Fibroblast of skin of right biceps (primary cell): ENCODE measurements at places on chromosomes 12 and 14.
A peak's percentile ranks its signal among the peaks of the same experiment; 100 is the strongest.

GRCh38 chr14:68159701-68160633 is 340.4 kb downstream of the RAD51B start:
- no peak for DNase-seq

DNA sequence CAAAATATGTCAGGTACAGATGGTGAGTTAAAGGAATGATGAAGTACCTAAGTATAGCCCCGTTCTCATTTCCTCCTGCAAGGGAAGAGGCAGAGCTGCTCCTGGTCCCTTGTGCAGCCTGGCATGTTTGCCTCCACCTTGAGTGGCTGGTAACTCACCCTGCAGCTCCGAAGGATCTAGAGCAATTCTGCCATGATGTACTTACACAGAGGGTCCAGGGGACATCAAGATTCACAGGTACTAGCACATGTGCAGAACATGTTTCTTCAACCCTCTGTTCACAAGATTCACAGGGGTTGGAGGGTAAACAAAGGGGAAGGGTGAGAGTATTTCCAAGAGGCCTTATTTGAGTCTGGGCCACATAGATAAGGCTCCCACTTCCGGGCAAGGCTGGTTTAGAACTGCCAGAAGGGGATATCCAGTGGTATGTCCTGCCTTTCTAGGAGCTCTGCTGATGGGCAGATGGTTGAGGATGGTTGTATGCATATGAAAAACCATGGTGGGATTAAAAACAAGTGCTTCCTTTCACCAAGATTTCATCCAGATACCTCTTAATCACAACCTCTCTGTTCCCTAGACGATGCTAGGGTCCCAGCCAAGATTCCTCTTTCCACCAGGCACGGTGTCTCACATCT is 7.7 kb downstream of the DCTN2 start:
- DNase-seq, result no peak

DNA sequence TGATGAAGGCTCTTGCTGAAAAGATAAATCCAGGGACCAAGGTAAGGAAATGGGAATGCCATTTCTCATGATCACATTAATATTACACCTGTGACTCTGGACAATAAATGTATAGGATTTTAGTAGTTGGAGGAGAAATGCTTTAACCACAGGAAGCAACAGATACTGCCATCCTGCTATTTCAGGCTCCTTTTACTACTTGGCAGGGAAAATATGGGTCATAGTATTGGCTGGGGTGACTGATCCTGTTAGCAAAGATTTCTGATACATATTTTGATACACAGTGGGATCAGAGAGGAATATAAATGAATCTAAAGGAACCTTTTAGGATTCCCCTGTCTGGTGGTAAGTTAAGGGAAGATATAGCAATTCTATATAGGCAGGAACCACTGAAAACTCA is 115.0 kb downstream of the IGF1 start:
- DNase-seq, result no peak

- DNase-seq, result no peak
Measured at GRCh38 chr12:94873734-94874517, 129.6 kb downstream of the NDUFA12 start.

- DNase-seq, result peak; percentile 71
Measured at GRCh38 chr14:74362361-74362915, 14.2 kb downstream of the VRTN start.

DNA sequence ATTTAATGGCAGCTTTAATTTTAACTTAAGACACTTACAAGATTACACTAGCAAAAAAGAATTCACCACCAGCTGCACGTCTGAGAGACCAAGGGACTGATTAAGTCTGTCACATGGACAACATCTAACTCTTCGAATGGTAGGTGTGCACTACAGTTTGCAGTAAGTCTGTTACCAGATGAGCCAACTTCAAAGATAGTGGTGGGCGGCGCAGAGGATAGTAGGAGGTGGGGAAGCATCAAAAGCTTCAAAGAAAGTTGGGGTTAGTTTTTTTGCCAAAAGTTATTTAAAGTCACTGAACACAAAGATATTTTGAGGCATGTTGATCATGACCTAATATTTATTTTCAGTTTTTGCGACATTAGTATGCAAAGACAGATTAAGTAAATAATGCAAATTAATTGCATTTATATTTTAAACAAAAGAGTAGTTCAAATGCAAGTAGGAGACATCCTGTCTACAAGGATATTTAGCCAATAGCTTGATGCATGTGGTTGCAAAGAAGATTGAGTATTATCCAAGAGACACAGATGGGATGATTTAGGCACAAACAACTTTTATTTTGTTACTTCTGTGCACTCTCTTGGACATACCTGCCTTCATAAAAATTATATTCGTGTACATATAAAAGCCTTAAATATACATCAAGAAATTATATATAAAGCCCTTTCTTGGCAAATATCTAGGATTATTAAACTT is 327.7 kb downstream of the BMP4 start:
- DNase-seq, result no peak

DNA sequence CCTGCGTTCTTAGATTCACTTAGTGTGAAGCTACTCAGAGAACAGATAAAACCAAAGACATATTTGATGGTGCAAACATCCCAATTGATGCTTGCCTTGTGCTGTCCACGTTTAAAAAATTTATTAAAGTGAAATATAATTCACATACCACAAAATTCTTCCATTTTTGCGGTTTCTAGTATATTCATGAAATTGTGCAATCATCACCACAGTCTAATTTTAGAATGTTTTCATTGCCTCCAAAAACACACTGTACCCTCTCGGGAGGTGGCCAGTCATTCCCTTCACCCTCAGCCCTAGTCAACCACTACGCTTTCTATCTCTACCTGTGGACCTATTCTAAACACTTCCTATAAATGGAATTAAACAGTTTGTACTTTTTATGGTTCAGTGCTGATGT is 1109.2 kb downstream of the FLRT2 start:
- DNase-seq, result peak; percentile 45

DNA sequence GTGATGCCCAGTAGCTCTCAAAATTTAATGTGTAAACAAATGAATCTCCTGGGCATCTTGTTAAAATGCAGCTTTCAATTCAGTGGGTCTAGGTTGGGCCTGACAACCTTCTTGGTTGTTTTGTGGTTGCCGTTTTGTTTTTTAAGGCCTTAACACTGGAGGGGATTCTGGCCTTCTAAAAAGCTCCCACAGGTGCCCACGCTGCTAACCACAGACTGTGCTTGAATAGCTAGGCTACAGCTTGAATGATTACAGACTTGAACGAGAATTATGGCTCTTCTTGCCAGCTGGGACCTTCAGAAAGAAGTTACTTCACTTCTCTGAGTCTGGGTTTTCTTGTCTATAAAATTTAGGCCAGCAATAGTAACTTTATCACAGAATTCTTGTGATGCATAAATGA is 1.3 kb upstream of the FLVCR2 start:
- DNase-seq, result no peak

- no peak for DNase-seq
Measured at GRCh38 chr14:33408291-33408690, 469.6 kb downstream of the NPAS3 start.

DNA sequence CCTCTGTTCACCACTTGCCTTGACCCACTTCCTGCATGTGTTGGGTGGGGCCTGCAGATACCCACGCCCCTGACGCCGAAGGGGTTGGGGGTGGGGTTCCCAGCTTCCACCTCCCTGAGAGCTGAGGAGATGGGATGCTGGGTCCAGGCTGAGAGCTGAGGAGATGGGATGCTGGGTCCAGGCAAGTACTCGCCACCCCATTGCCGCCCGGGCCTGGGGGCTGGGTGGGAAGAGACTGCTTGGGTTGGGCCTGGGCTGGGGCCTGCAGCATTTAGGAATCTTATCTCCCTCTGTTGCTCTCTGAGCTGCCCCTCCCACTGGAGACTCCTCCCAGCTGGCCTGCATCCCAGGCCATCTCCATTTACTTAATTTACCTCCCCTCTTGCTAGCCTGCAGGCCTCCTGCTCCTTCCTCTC is 17.4 kb downstream of the TEAD4 start:
- DNase-seq, result no peak

DNA sequence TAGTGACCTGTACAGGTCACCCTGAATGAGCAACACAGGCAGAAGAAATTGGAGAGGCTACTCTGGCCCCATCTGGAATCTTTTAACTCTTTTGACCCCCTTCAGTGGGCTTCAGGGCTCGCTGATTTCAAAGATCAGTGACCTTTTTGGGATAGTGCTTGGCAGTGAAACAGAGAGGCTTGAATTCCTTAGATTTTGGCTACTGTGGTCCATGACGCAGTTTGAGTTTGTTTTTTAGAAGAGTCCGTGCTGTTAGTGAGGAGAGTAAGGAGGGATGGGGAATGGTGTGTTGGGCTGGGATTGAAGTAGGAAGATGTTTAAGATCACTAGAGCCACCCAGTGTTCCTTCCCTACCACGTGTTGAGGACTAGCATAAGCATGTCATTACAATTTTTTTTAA is 16.5 kb downstream of the TMEM30B start:
- no peak for DNase-seq

GRCh38 chr12:123910057-123910456 is 62.6 kb downstream of the CCDC92 start:
- DNase-seq, result no peak

- no peak for DNase-seq
Measured at GRCh38 chr12:56188131-56188777, 1.0 kb downstream of the SMARCC2 start.

DNA sequence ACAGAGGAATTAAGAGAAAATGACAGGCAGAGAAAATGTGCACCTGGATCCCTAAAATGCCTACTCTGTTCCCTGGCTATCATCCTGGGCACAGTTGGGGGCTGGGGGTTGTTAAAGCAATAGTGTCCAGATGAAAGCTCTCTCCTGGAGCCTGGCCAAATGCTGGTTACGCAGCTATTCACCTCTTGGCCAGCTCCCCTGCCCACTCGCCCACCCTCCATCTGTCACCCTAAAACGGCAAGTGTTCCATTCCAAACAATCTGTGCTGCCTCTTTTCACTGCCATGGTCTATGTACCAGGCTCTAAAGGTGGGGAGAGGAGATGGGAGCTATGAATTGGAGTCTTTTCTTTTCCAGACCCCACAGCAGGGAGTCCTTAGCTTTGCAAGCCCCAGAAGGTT is 24.7 kb upstream of the NPFF start:
- no peak for DNase-seq

DNA sequence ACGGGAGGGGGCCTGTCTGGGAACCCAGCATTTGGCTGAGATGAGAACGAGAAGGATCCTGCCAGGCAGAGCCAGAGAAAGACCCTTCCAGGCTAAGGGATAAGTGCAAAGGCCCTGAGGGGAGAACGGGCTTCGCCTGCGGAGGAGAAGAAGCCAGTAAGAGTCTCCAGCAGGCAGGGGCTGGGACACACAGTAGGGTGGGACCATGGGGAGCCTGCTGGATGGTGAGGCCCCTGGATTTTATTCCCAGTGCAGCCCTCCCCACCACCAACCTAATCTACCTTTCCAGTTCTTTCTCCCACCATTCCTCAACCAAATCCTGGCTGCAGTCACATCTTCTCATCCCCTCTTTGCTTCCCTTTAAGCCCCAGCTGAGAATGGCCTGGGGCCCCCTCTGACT is 12.6 kb downstream of the RAPGEF3 start:
- DNase-seq, result no peak

GRCh38 chr12:30925607-30926242 is 823 bp upstream of the TSPAN11 start:
- DNase-seq, result no peak

DNA sequence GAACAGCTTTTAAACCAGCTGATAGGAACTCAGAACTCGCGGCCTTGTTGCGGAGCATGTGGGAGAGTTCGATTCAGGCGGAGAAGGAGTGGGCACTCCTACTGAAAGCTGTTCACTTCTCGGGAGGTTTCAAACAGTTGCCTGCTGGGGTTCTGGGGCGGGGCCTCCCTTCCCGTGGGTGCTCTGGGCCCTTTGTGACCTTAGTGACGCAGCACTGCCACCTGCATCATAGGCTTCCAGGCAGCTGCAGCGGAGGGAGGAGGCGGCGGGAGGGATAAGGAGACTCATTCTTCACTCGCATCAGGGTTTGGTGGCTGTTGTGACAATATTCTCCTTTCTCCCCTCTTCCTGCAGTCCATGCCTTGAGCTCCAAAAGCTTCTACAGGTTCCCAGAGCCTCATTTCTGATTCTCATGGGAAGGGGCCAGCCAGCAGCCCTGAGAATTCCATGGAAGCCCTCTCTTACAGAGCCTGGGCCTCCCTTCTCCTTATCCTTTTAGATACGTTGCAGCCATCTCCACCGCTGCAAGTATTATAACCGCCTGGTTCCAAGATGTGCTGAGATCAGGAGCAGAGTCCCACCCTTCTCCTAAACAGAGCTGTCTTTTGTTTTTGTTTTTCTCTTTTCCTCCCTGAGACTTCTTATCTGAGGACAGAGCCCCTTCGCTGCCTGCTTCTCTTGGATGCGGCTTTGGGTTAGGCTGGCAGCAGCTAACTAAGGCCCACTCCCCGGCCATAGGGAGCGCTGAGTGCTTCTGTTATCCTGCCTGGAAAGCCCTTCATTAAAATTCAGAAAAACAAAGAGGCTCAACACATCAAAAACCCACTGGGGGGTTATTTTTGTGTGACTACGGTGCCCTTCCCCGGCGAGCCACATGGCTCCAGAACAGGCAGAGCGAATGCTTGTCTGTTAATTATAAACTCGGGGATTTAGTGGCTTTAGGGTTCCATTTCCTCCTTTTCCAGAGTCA is 67.6 kb upstream of the GPATCH2L start:
- DNase-seq, result no peak

GRCh38 chr12:14850929-14851663 is 7.8 kb upstream of the ART4 start:
- no peak for DNase-seq

GRCh38 chr12:122125452-122126341 is 47.1 kb downstream of the MLXIP start:
- no peak for DNase-seq

DNA sequence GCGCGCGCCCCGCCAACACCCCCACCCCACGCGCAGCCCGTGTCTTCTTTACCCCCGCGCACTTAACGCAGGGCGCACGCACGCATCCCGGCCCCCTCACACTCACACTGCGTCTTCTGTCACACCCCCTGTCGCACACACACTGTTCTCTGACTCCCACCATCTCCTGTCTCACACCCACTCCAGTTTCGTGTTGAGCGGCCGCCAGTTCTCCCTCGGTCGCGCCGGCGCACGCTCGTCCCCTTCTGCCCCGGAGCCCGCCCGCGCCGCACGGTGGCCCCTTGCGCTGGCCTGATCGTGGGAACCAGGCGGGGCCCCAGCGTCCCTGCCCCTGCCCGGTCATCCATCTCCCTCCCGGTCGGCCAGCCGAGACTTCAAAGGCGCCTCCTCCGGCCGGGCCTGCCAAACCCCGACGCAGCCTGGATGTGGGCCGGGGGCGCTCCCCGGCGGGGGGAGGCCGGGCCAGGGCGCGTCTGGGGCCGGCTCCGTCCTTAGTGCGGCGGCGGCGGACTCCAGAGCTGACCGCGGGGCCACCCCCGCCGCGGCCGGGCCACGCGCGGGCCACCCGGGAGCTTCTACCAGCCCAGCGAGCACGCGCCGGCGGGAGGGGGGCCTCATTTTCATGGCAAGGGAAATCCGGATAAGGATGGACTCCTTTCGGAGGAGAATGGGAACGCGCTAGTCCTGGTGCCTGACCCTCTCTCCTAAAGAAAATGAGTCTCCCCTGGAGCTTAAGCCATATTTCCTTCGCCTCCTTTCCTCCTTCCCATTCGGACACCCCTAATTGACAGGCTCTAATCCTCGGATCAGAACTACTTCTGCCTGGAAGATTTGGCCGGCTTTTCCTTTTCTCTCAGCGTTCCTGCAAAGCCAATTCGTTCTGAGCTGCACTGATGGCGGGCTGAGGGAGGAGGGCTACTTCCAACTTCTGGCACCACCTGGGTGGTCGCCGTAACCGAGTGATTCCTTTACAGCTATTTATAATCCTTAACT is 82.0 kb upstream of the HMGA2 start:
- peak; percentile 62 for DNase-seq

- no peak for DNase-seq
Measured at GRCh38 chr14:102589761-102590290, 2.6 kb upstream of the RCOR1 start.

GRCh38 chr14:71372411-71372838 is 465.2 kb downstream of the PCNX1 start:
- peak; percentile 86 for DNase-seq
